SHP77 (cell line): ENCODE measurements at places on chromosomes 11 and 22.
A peak's percentile ranks its signal among the peaks of the same experiment; 100 is the strongest.

- DNase-seq = peak; percentile 91
These were observed 10.7 kb downstream of the SMIM38 start for GRCh38 chr11:69166218-69167115.

- no peak for DNase-seq
These were observed 615.0 kb upstream of the ARHGAP42 start for GRCh38 chr11:100072131-100072530.

DNA sequence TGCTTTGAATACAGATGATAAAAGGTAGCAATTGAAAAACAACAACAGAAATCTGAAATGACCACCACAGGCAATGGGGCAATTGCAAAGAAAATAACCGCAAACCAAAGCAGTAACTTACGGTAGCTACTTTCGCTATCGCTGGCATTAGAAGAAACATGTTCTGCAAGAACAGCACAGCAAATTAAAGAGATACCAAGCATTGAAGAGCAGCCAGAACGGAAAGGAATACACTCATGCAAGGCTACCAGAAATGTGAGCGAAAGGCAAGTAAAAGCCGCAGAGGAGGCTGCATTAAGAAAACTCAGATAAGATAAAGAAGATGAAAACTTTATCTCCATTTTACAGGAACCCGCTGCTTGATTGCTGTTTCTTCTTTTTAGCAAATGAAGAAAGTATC lies 194.1 kb upstream of the CCDC90B start:
- no peak for DNase-seq

DNA sequence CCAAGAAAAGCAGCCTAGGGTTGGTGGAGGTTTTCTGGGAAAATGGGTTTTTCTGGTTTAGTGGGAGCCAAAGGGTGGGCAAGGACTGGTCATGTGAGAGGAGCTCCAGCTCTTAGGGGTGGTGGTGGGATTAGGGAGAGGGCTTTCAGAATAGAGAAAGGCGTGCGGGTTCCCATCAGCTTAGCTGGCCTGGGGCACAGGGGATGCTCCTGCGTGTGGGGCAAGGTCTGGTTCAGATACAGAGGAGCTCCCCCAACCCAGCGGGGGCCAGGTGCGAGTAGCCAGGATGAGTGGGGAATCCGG lies 644 bp downstream of the TMEM134 start:
- no peak for DNase-seq

DNA sequence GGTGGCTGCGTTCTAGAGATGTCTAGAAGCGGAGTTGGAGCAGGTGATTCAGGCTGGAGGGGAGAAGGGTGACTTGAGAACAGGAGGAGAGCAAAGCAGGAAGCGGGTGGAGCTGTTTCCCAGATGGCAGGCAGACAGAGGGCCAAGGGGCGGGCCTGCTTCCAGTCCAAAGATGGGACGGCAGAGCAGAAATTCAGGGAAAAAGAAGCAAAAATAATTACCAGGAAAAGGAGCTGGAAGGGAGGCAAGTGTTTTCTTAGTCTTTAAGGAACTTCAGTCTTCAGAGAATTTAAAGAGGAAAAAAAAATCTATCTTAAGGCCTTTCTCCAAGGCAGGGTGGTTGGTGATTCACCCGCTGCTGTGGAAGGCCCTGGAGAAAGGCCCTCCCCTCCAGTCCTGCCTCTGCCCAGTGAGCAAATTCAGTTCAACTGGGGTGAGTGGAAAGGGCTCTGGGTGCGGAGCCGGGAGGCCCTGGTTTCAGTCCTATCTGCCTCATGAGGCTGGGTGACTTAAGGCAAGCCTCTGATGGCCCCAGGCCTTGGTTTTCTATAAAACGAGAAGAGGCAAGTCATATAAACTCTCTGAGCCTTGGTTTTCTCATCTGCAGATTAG lies 4.5 kb upstream of the CREB3L1 start:
- peak; percentile 58 for DNase-seq

GRCh38 chr11:31340903-31341572 lies 28.5 kb downstream of the DCDC1 start:
- peak; percentile 0 for DNase-seq

GRCh38 chr11:94030059-94030458 lies 8.9 kb downstream of the HEPHL1 start:
- no peak for DNase-seq

DNA sequence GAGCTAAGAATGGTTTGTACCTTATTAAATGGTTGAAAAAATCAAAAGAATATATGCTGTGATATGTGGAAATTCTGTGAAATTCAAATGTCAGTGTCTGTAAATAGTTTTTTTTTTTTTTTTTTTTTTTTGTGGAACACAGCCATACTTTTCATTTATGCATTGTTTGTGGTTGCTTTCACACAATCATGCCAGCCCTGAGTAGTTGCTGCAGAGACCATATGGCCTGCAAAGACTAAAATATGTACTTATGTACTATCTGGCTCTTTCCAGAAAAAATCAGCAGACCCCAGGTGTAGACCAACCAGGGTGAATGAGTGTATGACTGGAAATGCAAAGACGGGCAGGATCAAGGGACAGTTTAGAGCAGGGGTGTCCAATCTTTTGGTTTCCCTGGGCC lies 98.3 kb downstream of the PTPRJ start:
- DNase-seq = no peak

DNA sequence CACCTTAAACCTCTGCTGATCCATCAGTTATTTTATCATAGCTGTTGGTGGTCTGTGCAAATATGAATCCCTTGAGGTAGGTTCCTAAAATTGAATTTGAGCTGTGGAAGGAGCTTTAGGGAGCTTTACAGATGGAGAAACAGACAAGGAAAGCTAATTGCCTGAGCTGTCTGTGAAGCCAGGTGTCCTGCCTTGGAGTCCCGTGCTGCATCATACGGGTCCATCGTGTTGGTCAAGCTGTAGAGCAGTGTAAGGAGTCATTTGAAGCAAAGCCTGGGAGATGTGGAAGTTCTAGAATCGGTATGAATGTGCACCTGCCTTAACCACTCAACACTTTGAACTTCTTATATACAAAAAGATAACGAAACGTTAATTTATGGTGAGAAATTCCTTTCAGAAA lies 1.0 kb downstream of the POLA2 start:
- no peak for DNase-seq

DNA sequence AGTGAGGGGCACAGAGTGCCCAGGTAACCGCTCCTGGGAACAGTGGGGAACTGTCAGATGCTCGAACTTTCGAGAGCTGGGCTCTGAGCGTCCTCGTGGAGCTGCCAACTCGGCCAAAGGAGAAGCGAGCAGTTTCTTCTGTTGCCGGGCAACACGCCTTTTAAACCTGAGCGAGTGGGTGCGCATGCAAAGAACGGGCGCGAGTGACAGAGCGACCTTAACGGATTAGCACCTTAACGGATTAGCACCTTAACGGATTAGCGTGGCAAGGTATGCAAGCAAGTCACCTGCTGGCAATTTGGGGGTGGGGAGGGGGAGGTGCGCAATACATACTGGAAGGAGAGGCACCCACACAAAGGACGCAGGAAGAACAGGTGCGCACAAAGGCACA lies 61.8 kb upstream of the PRODH start:
- no peak for DNase-seq

GRCh38 chr11:88297421-88297820 lies 40.1 kb downstream of the CTSC start:
- DNase-seq = no peak

GRCh38 chr22:49432211-49432896 lies 395.3 kb downstream of the BRD1 start:
- no peak for DNase-seq

GRCh38 chr11:19920982-19921381 lies 208.3 kb downstream of the NAV2 start:
- DNase-seq = no peak

DNA sequence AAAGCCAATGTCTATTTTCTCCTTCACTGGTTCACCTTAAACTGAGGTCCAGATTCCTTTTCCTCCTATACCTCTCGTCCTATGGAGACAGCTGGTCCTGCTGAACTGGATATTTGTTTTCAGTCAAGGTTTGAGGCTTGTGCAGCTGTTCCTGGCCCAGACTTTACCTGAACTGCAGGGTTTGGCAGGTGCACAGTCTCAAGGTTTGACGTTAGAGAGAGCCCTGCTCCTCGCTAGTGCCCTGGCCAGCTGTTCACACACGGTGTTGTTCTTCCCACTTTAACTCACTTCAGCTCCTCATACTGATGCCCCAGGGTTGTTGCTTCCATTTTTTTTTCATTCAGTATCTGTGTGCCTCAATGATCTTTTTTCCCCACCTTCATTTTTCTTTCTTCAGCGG lies 74.0 kb upstream of the TTC12 start:
- DNase-seq = peak; percentile 89

- DNase-seq = no peak
These were observed 51.1 kb downstream of the LIF start for GRCh38 chr22:30195245-30196140.

DNA sequence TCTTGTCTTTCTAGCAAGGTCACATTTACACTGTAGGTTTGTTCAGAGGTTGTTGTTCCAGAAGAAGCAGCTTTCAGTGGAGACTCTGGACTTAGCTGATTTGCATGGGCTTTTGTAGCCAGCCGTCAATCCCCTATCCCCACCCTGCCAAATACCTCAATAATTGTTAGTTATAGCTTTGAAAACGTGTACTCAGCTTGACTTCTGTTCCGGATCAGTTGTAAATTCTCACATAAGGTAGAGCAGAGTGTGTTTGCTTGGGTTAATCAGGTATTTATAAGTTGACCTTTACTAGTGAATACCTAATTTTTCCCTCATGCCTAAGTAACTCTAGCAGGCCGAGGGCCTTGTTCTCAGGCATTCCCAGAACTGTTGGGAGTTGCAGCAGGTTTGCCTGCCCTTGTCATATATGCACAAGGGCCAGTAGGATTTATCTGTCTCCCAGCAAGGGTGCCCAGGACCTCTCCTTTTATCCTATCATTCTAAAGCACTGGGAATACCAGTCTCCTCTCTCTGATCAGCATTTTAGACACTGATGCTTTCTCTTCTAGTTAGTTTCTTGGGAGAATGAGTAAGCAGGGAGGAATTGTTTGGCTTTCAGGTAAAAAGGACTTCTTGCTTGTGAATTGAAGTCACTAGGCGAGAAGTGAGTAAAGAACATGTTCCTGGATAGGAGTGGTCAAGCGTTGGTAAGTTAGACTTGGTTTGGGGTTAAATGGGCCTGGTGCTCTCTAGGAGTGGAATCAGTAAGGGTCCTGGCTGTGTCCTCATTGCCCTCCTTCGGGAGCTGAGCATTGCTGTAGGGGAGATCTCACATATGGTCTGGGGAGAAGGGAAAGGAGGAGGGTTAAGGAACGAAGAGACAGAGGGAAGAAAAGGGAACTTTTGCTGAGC lies 22.1 kb downstream of the STIM1 start:
- no peak for DNase-seq

DNA sequence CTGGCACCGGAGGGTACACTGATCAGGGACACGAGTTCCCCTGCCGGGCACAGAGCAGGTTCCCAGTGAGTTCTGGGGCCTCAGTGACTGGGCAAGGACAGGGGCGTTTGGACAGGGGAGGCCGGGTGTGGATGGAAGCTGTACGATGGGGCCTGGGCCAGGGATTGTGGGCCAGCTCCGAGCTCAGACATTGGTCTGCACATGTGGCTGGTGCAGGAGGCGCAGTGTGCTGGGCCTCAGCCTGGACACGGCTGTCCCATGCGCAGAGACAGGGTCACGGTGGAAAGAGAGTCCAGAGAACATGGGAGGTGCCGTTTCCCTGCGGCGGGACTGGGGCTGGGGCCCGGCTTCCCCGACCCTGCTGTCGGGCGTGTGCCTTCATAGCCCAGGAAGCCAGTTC lies 60.7 kb downstream of the CDKN1C start:
- no peak for DNase-seq

GRCh38 chr22:50687829-50688228 lies 15.2 kb downstream of the SHANK3 start:
- DNase-seq = no peak

DNA sequence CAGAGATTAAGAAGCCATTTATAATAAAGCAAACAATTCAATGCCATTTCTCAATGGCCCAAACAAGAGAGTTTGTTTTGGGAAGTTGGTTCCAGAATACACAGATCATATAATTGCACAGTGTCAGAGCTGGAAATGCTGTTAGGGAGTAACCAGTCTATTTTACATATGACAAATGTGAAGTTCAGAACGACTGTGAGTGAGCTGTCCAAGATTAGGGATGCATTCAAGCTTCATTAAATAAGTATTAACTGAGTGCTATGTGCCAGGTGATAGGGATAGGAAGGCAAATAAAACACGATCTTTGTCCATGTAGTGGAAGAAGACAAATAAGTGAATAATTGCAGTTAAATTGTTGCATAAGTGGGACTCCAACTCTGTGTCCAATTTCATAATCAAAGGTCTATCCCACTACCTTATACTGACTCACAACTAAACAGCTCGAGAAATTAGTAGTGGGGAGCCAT lies 33.1 kb upstream of the PICALM start:
- no peak for DNase-seq

DNA sequence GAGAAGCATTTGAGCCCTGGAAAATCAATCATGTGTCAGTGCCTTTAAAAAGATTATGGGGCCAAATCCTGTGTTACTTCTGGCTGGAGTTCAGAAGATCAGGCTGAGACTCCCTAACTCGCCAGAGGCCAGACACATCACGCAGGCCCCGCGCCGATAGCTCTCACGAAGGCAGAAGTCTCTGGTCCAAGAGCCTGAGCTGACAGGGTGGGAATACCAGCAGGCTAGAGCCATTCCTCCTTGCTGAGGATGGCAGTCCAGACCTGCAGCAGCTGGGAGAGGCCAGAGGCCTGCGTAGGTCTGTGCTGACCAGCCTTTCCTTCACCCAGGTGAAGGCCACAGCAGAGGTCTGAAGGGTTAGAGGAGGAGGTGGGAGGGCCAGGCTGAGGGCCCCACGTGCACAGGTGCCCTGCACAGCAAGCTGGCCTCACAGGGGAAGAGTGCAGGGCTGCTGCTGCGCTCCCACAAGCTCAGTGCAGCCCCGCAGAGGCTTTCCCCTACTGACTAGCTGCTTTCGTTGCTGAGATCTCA lies 52.9 kb downstream of the ST14 start:
- DNase-seq = no peak

DNA sequence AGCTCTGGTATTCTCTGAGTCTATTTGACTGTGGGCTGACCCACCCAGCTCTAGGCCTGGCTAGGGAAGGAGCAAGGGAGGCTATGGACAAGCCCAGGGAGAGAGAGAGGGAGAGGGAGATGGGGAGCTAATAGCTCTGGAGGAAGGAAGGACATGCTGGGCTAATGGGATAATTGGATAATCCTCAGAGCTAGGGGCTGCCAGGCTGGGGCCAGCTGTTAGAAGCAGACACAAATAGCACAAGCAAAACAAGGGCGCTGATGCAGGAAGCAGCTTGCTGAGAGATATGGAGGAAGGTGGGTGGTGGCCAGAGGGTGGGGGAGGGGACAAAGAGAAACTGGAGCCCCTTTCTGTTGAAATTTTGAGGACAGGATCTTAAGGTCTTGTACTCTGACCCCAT lies 23.2 kb downstream of the ADORA2A start:
- DNase-seq = no peak
